Left cardiac atrium (tissue), 4 donors: ENCODE measurements at places on chromosomes 13 and 19. TPM values are rescaled to one million over a fixed set of nuclear protein-coding genes. Genes with fewer than 3 reads are reported as not detected.
A peak's percentile ranks its signal among the peaks of the same experiment; 100 is the strongest.

GRCh38 chr19:19742773-19743172 lies 9.9 kb upstream of the ZNF14 start:
- DNase-seq = no peak

GRCh38 chr13:97127842-97128241 lies 94.3 kb upstream of the MBNL2 start:
- DNase-seq = no peak

FIZ1 gene
- 17.0 TPM for total RNA-seq

DNA sequence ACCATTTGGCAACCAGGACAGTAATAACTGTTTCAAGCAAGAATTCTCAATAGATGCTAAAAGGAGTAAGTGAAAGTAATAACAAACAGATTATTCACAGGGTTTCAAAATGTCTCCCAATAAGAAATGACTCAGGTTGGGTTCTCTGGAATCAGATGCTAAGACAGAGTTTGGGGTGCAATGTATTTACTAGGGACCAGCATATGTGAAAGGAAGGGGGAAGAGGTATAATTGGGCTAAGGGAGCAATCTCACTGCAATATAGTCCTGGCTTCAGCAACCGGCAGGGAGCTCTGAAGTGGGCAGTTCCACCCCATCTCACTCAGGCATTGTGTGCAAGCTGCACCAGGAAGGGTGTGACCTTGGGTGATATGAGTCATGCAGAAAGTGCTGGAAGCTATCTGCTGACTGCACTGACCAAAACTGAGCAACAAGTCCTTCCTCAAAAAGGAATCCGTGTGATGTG lies 23.4 kb downstream of the ZDHHC20 start:
- peak; percentile 68 for DNase-seq

- DNase-seq = no peak
Observed at GRCh38 chr13:39422845-39423565, 180.0 kb downstream of the LHFPL6 start.

DNA sequence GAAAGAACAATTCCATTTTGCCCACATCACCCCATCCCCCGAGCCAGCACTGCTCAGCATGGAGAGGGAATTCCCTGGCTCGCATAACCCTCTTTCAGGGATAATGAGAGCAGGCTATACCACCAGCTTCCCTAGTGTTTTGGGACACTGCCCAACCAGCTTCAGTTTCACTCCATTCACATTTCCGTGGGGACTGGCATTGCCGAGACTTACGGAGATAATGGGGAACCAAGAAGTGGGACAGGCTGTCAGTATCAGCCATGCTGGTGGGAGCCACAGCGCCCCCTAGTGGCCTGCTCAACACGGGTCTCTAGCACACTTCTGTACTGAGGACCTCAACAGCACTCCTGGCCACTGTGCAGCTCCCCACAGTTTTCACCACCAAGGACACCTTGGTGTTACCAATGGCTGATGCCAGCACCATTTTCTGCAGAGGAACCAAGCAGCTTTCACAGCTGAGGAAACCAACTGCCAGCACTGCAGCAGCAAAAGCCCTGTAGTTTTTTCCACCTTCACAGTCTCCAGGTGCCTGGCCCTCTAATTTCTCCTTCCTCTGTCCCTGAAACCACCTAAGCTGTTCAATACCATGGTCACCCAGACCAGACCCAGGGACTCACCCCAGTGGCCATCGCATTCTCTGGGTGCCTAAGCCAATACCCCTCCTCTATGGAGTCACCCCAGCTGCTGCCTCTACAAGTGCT lies 23.7 kb downstream of the SLC6A16 start:
- DNase-seq = peak; percentile 80

STOML3 gene
- not detected for total RNA-seq

DNA sequence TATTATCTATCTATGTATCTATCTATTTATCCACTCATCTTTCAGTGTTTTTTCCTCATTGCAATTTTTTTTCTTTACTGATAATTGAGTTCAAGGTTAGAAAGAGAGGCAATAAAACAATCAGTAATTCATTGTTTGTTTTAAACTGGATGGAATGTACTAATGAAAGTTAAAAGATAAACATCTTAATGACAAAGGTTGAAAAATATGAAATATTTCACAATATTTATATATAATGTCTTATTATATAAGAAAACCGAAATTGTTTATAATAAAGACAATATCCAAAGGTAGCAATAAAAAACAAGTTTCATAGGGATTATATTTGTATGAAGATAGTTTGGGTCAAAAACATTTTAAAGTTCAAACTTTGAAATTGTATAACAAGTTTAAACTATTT lies 1015.5 kb upstream of the MIR17HG start:
- DNase-seq = no peak
